ENCODE measurements at places on chromosomes 1 and 21. TPM values are rescaled to one million over a fixed set of nuclear protein-coding genes. Genes with fewer than 3 reads are reported as not detected.

- DNase-seq = no peak
These were observed 99.6 kb downstream of the CYYR1 start for GRCh38 chr21:26473471-26473870.

GRCh38 chr1:25360596-25361581, 22.8 kb downstream of the TMEM50A start:
- peak; percentile 70 for DNase-seq

The ZNF648 gene
- not detected for total RNA-seq

- DNase-seq = no peak
These were observed 10.5 kb downstream of the FOXJ3 start for GRCh38 chr1:42324398-42325013.

The FGR gene
- 0.05 TPM for total RNA-seq

The SLAMF6 gene
- total RNA-seq = not detected
